ENCODE measurements at places on chromosomes 7 and 10. TPM values are rescaled to one million over a fixed set of nuclear protein-coding genes. Genes with fewer than 3 reads are reported as not detected.
A peak's percentile ranks its signal among the peaks of the same experiment; 100 is the strongest.

Gene CPN1
- not detected for total RNA-seq

Gene CLDN4
- 0.12 TPM for total RNA-seq

Gene BLNK
- not detected for total RNA-seq

Gene ATG9B
- total RNA-seq, result 2.3 TPM

DNA sequence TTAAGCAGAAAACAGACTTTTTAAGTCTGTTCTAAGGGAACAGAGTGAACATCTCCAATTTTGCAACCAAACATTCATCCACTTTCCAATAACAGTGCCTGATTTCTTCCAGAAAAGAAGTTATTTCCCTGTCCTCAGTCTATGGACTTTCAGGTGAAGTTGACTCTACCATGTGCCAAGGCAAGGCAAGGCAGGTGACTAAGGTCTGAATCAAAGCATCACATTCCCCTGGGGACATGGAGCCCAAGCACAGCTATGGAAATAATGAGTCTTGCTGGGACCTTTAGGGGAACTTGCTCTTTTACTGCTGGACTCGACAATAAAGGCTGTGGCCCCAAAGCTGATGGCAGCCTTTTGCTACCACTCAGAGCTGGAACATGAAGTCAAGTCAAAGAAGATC, 182.2 kb downstream of the FGFR2 start:
- H3K4me1 ChIP-seq, result no peaks in the 10 kb centered on the region
- H3K4me3 ChIP-seq, result no peak overlapping the region
- no peaks in the 10 kb centered on the region for H3K27me3 ChIP-seq
- DNase-seq, result no peak
- H3K27ac ChIP-seq, result no peak overlapping the region
- no peaks in the 10 kb centered on the region for H3K36me3 ChIP-seq

DNA sequence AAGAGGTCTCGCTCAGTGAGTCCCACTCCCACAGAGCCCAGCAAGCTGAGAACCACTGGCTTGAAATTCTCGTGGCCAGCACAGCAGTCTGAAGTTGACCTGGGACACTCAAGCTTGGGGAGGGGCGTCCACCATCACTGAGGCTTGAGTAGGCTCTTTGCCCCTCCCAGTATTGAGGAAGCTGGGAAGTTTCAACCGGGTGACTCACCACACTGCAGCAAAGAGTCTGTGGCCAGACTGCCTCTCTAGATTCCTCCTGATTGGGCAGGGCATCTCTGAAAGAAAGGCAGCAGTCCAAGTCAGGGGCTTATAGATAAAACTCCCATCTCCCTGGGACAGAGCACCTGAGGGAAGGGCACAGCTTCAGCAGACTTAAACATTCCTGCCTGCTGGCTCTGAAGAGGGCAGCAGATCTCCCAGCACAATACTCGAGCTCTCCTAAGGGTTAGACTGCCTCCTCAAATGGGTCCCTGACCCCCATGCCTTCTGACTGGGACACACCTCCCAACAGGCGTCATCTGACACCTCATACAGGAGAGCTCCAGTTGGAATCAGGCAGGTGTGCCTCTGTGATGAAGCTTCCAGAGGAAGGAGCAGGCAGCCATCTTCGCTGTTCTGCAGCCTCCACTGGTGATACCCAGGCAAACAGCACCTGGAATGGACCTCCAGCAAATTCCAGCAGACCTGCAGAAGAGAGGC, 970.9 kb upstream of the LRRN3 start:
- H3K4me1 ChIP-seq, result no peaks in the 10 kb centered on the region
- H3K36me3 ChIP-seq, result no peaks in the 10 kb centered on the region
- DNase-seq, result no peak
- H3K4me3 ChIP-seq, result no peak overlapping the region
- H3K27ac ChIP-seq, result no peak overlapping the region
- peaks cover 2% of the 10 kb centered on the region for H3K27me3 ChIP-seq

DNA sequence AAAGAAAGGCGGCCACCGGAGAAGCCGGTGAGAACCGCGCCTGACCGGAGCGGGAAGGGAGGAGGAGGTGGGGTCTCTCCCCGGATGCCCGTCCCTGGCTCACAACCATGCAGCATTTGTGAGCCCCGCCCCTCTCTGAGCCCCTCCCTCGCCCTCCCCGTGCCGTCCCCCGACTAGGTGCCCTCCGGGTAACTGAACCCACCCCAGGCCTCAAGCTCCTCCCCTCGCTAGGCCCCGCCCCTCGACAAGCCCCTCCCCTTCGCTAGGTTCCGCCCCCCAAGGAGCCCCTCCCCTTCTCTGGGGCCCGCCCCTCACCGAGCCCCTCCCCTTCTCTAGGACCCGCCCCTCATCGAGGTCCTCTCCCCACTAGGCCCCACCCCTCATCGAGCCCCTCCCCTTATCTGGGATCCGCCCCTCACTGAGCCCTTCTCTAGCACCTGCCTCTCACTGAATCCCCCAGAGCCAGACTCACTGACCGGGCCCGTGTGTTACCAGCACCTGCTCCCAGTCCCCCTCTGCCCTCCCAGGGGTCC, 42.2 kb upstream of the HSPB1 start:
- no peaks in the 10 kb centered on the region for H3K36me3 ChIP-seq
- DNase-seq, result peak; percentile 63
- H3K27me3 ChIP-seq, result peaks cover 18% of the 10 kb centered on the region
- no peaks in the 10 kb centered on the region for H3K4me1 ChIP-seq
- no peak overlapping the region for H3K27ac ChIP-seq
- no peak overlapping the region for H3K4me3 ChIP-seq

- DNase-seq, result no peak
- no peak overlapping the region for H3K4me3 ChIP-seq
- no peaks in the 10 kb centered on the region for H3K27me3 ChIP-seq
- H3K4me1 ChIP-seq, result no peaks in the 10 kb centered on the region
Observed at GRCh38 chr10:42974693-42975002, 102.2 kb upstream of the RET start.

GRCh38 chr7:81004098-81004497, 85.2 kb upstream of the SEMA3C start:
- H3K27me3 ChIP-seq, result no peaks in the 10 kb centered on the region
- DNase-seq, result no peak
- H3K27ac ChIP-seq, result no peak overlapping the region
- no peaks in the 10 kb centered on the region for H3K4me1 ChIP-seq

DNA sequence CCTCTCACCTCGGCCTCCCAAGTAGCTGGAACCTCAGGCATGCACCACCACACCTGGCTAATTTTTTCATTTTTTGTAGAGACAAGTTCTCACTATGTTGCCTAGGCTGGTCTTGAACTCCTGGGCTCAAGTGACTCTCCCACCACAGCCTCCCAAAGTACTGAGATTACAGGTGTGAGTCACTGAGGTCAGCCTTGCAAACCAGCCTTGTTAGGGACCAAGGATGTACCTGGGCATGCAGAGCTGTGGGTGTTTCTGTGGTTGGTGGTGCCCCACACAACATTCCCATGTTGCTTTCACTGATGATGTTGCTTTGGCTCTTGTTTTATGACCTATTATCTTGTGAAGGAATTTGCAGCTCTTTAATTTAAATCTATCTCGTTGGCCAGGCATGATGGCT, 54.8 kb downstream of the OTUD1 start:
- no peaks in the 10 kb centered on the region for H3K4me1 ChIP-seq
- H3K4me3 ChIP-seq, result no peak overlapping the region
- no peak for DNase-seq
- no peaks in the 10 kb centered on the region for H3K36me3 ChIP-seq
- no peak overlapping the region for H3K27ac ChIP-seq
- H3K27me3 ChIP-seq, result peaks cover 25% of the 10 kb centered on the region

DNA sequence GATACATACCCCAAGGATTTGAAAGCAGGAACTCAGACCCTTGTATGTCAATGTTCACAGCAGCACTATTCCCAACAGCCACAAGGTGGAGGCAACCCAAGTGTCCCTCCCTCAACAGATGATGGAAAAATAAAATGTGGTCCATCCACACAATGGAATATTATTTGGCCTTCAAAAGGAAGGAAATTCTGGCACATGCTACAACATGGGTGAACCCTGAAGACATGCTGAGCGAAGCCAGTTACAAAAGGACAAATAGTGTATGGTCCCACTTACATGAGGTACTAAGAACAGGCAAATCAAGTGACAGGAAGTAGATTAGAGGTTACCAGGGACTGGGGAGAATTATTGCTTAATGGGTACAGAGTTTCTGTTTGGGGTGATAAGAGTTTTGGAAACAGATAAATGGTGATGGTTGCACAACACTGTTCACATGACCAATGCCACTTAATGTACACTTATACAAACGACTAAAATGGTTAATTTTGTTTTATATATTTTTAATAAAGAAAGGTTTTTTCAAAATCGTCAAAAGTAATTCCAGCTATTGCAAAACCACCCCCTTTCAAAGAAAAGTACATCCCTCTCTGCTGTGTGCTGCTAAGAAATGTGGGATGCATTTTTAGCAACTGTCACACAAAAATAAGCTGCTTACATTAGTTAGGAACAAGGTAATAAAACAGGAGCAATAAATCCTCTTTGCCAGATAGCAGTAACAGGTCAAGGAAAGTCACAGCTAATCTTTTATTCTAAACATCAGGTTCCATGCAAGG, 85.7 kb downstream of the GRB10 start:
- no peak for DNase-seq
- H3K4me3 ChIP-seq, result no peak overlapping the region
- no peak overlapping the region for H3K27ac ChIP-seq
- H3K4me1 ChIP-seq, result peaks cover 4% of the 10 kb centered on the region
- peaks cover 36% of the 10 kb centered on the region for H3K27me3 ChIP-seq

GRCh38 chr7:128783143-128783861, 7.7 kb upstream of the OPN1SW start:
- DNase-seq, result no peak
- H3K4me3 ChIP-seq, result no peak overlapping the region
- peaks cover 18% of the 10 kb centered on the region for H3K27me3 ChIP-seq
- no peaks in the 10 kb centered on the region for H3K4me1 ChIP-seq
- no peak overlapping the region for H3K27ac ChIP-seq

DNA sequence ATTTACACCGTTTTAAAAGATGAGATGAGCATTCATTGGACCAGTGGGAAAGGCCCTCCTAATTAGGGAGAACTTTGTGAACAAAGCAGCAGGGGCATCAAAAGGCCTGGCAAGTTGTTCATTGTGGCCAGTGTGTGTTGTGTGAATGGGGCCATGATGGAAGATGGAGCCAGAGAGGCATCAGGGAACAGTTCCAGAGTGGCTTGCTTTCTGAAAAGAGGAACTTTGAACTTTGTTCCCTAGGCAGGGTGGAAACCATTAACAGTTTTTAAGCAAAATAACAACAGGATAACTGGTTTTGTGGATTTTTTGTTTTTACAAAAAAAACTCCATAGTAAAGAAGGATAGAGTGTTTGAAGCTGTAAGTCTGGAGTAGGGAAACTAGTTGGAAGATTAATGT, 12.5 kb downstream of the SUV39H2 start:
- no peak overlapping the region for H3K27ac ChIP-seq
- H3K4me3 ChIP-seq, result no peak overlapping the region
- H3K36me3 ChIP-seq, result peaks cover 16% of the 10 kb centered on the region
- no peaks in the 10 kb centered on the region for H3K27me3 ChIP-seq

- H3K36me3 ChIP-seq, result peaks cover 1% of the 10 kb centered on the region
Observed at GRCh38 chr7:107936312-107936711, 45.3 kb downstream of the DLD start.

GRCh38 chr7:3239291-3239691, 61.8 kb upstream of the SDK1 start:
- H3K27ac ChIP-seq, result no peak overlapping the region
- DNase-seq, result peak; percentile 23
- H3K36me3 ChIP-seq, result peaks cover 4% of the 10 kb centered on the region
- H3K4me1 ChIP-seq, result no peaks in the 10 kb centered on the region
- no peaks in the 10 kb centered on the region for H3K27me3 ChIP-seq

DNA sequence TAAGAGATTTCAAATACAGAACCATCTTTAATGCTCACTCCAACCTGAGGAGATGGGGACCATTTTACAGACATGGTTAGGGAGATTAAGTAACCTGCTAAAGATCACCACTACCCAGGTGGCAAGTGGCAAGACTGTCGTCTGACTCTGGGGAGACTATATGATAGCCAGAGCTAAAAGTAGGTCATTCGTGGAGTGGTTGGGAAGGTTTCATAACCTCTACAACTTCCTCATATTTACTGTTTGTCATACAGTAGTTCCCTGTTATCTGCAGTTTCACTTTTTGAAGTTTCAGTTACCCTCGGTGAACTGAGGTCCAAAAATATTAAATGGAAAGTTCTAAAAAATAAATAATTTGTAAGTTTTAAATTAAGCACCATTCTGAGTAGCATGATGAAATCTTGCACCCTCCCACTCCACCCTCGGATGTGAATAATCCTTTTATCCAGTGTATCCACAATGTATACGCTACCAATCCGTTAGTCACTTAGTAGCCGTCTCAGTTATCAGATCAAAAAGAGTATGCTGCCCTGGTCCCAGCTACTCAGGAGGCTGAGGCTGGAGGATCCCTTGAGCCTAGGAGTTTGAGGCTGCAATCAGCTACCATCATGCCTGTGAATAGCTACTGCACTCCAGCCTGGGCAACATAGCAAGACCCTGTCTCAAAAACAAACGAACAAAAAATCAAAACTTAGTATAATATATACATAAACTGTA, 14.9 kb upstream of the LGI1 start:
- no peak for DNase-seq
- H3K27me3 ChIP-seq, result peaks cover 16% of the 10 kb centered on the region
- H3K36me3 ChIP-seq, result no peaks in the 10 kb centered on the region
- no peak overlapping the region for H3K27ac ChIP-seq

All from activated CD8-positive, alpha-beta memory T cell treated with anti-CD3 and anti-CD28 coated beads, Interleukin-2, amount 10 ng/mL, durations not matched to agents 7 days and 5 days (primary cell).